Glomerular endothelial cell (primary cell): ENCODE measurements at places on chromosomes 4 and X. TPM values are rescaled to one million over a fixed set of nuclear protein-coding genes. Genes with fewer than 3 reads are reported as not detected.
A peak's percentile ranks its signal among the peaks of the same experiment; 100 is the strongest.

- DNase-seq, result no peak
These were observed 41.5 kb upstream of the PGRMC1 start for GRCh38 chrX:119194621-119195020.

DNA sequence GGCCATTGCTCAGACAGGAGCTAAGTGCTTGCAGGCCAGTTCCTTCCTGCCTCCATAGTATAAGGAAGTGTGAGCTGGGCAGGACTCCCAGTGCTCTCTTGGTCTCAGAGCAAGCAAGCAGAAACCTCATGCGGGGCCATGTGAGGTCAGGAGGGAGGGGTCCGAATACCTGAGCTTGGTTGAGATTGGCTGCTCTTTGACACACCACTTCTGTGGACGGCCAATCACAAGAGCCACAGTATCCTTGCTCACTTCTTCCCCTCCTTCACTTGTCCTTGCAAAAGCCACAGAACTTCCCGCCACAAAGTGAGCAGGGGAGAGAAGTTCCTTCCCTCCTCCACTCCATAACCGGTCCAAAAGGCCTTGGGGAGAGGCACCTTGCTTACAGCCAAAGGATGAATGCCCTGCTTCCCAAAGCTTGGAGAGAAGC is 56.7 kb downstream of the PRPS1 start:
- DNase-seq, result peak; percentile 58

Gene NCAPG
- 7.3 and 10.0 TPM in 2 replicates for total RNA-seq

- no peak for DNase-seq
These were observed 25.2 kb downstream of the RWDD4 start for GRCh38 chr4:183633476-183634400.

DNA sequence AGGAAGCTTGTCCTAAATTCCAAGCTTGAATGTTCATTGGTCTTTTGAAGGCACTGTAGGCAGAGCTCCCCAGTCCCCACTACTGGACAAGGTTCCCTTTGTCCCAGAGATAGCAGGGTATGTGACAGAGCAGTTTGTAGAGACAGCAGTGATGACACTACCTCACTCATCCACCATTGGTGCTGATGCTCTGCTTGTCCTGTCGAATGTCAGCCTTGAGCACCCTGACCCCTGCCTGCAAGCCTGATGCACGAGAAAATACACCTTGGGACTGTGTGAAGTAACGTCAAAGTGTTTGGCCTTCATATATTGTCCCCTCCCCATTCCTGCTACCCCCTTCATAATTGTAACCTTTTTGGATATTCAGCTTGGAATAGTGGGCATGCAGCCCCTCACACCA is 188.9 kb upstream of the EOLA2 start:
- no peak for DNase-seq

Gene ITIH6
- total RNA-seq, result under 0.01 TPM in 1 of 2 replicates, not detected in the other

Gene POU4F2
- total RNA-seq, result not detected in 2 replicates

DNA sequence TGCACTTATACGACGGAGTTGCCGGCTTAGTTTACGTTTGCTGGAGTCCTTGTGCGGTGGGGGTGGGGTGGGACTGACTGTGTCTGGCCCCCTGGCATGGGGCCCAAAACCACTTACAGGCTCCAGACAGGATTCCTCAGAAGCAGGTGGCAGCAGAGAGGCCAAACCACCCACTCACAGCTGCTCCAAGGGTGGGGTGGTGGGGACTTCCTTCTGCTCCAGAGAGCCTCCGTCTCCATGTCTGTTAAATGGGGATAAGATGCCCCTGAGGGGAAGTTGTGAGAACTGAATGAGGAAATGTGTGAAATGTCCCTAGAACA is 36.7 kb downstream of the PSAPL1 start:
- DNase-seq, result no peak

- no peak for DNase-seq
These were observed 214.0 kb upstream of the WDFY3 start for GRCh38 chr4:85180533-85180932.

GRCh38 chr4:78343682-78344081 is 207.9 kb upstream of the ANXA3 start:
- no peak for DNase-seq
